ENCODE measurements at places on chromosomes 5 and 9. TPM values are rescaled to one million over a fixed set of nuclear protein-coding genes. Genes with fewer than 3 reads are reported as not detected.

Gene PCDHGB3
- 7.2 TPM for total RNA-seq

Gene SLC22A4
- 2.8 TPM for total RNA-seq

Gene NUDT12
- 11.5 TPM for total RNA-seq

Gene MAN2A1
- 10.0 TPM for total RNA-seq

GRCh38 chr5:135881244-135881643, 14.4 kb downstream of the IL9 start:
- no peak overlapping the region for H3K27ac ChIP-seq
- no peaks in the 10 kb centered on the region for H3K27me3 ChIP-seq
- H3K4me3 ChIP-seq = no peak overlapping the region
- DNase-seq = peak; percentile 21
- H3K4me1 ChIP-seq = peaks cover 12% of the 10 kb centered on the region
- no peaks in the 10 kb centered on the region for H3K36me3 ChIP-seq

GRCh38 chr9:135507104-135508035, 6.9 kb downstream of the MRPS2 start:
- no peaks in the 10 kb centered on the region for H3K27me3 ChIP-seq
- no peak for DNase-seq
- H3K36me3 ChIP-seq = peaks cover 18% of the 10 kb centered on the region
- H3K4me3 ChIP-seq = no peak overlapping the region
- peaks cover 15% of the 10 kb centered on the region for H3K4me1 ChIP-seq

GRCh38 chr9:84436386-84437109, 96.0 kb upstream of the SLC28A3 start:
- peaks cover 10% of the 10 kb centered on the region for H3K4me1 ChIP-seq
- DNase-seq = peak; percentile 63
- H3K27ac ChIP-seq = peak overlapping the region; percentile 65

DNA sequence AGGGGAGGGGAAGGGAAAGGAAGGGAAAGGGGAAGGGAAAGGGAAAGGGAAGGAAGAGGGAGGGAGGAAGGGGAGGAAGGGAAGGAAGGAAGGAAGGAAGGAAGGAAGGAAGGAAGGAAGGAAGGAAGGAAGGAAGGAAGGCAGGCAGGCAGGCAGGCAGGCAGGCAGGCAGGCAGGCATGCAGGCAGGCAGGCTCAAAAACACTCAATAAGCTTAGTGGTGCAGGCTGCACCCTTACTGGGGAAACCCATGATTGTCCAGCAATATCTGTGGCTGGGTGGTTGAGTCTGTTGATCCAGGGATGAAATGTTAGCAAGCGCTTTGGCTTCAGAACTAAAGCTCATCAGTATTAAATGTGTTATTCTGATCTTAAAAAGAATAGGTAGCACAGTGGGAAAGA, 145.6 kb downstream of the LPAR1 start:
- DNase-seq = no peak
- no peaks in the 10 kb centered on the region for H3K36me3 ChIP-seq
- H3K4me1 ChIP-seq = no peaks in the 10 kb centered on the region
- H3K4me3 ChIP-seq = no peak overlapping the region
- H3K27me3 ChIP-seq = no peaks in the 10 kb centered on the region

- peaks cover 5% of the 10 kb centered on the region for H3K4me1 ChIP-seq
- H3K27me3 ChIP-seq = no peaks in the 10 kb centered on the region
- no peak overlapping the region for H3K27ac ChIP-seq
- H3K4me3 ChIP-seq = no peak overlapping the region
- H3K36me3 ChIP-seq = no peaks in the 10 kb centered on the region
Observed at GRCh38 chr5:123209502-123210027, 120.5 kb downstream of the PRDM6 start.

- H3K4me1 ChIP-seq = no peaks in the 10 kb centered on the region
- H3K36me3 ChIP-seq = no peaks in the 10 kb centered on the region
- no peaks in the 10 kb centered on the region for H3K27me3 ChIP-seq
Observed at GRCh38 chr9:20320921-20321320, 301.4 kb downstream of the MLLT3 start.

DNA sequence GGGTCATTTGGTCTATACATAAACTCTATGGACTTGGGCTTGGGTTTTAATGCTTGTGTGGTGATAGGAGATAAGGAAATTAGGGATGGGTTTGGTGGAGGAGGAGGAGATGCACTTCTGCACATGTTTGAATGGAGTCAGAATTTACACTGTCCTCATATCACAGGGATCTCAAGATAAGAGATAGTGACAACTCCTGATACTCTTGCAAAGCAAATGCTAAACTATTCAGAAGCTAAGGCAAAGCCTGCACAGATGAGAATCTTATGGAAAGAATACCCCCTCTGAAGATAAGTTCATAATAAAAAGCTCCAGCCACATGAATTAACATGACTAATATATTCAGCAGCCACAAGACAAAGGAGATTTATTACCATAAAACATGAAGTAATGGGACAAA, 90.2 kb downstream of the XRCC4 start:
- no peaks in the 10 kb centered on the region for H3K27me3 ChIP-seq
- no peaks in the 10 kb centered on the region for H3K4me1 ChIP-seq
- no peak overlapping the region for H3K4me3 ChIP-seq
- DNase-seq = no peak
- H3K36me3 ChIP-seq = no peaks in the 10 kb centered on the region

DNA sequence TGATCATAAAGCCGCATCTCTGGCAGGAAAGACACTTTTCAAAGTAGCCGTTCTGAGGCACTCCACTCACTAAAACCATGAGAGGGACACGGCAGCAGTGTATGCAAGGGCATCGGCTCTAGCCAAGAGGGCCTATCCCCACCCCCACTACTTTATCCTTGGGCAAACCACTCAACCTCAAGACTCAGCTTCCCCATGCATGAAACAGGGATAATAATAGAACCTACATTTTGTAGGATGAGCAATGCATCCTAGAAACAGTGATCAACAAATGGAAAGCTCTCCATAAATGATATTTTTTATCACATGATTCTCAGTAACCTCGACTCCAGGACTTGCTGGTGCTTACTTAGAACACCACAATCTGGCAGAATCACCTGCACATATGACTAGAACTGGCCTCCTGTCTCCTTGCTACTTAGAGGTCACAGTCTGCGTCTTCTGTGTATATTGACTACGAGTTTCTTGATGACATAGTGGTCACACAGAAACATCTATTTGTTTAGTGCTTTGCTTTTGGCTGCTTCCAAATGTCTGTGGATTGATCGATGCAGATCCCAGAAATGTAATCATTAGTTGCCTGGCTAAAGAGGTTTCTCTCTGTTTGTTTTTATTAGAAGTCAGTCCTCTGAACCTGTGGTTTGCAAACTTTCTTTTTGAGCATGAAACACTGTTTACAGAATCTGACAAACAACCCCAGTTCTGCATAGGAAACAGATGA, 102.1 kb downstream of the LHFPL2 start:
- peak; percentile 34 for DNase-seq
- peak overlapping the region; percentile 71 for H3K27ac ChIP-seq
- no peaks in the 10 kb centered on the region for H3K36me3 ChIP-seq
- H3K4me1 ChIP-seq = peaks cover 37% of the 10 kb centered on the region
- H3K4me3 ChIP-seq = no peak overlapping the region
- no peaks in the 10 kb centered on the region for H3K27me3 ChIP-seq

- H3K27me3 ChIP-seq = no peaks in the 10 kb centered on the region
- no peak overlapping the region for H3K4me3 ChIP-seq
- H3K36me3 ChIP-seq = peaks cover 19% of the 10 kb centered on the region
- H3K27ac ChIP-seq = no peak overlapping the region
Observed at GRCh38 chr9:122845116-122845515, 16.7 kb upstream of the PDCL start.

DNA sequence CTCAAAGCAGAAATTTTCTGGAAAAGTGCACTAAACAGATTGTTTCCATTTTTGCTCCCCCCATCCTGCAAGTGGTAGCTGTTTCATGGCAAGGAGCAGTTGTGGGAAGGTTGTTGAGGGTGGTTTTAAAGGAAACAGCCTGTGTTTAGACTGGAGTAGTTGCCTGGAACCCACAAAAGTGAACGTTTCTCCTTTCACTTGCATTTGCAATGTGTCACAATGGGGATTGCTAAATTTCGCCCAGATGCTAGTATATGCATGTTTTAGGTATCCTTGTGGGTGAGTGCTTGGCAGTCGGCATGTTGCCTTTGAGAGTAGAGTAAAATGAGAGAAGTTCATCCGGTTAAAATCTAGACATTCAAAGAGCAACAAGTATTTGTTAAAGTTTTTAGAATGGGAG, 1099.9 kb upstream of the DMAC1 start:
- no peak overlapping the region for H3K27ac ChIP-seq
- H3K27me3 ChIP-seq = no peaks in the 10 kb centered on the region
- H3K4me3 ChIP-seq = no peak overlapping the region
